ENCODE measurements at places on chromosomes 12 and 14. TPM values are rescaled to one million over a fixed set of nuclear protein-coding genes. Genes with fewer than 3 reads are reported as not detected.

The TMPRSS12 gene
- total RNA-seq = not detected

The APOLD1 gene
- 76.2 TPM for total RNA-seq

The VWF gene
- 76.6 TPM for total RNA-seq

The PRB2 gene
- not detected for total RNA-seq

- H3K4me3 ChIP-seq = no peak overlapping the region
- no peaks in the 10 kb centered on the region for H3K4me1 ChIP-seq
- H3K36me3 ChIP-seq = no peaks in the 10 kb centered on the region
- no peaks in the 10 kb centered on the region for H3K27me3 ChIP-seq
Observed at GRCh38 chr14:60212503-60213371, 36.3 kb upstream of the PPM1A start.

- no peaks in the 10 kb centered on the region for H3K27me3 ChIP-seq
- H3K4me1 ChIP-seq = no peaks in the 10 kb centered on the region
- H3K4me3 ChIP-seq = no peak overlapping the region
- no peak overlapping the region for H3K27ac ChIP-seq
- DNase-seq = no peak
- H3K36me3 ChIP-seq = no peaks in the 10 kb centered on the region
Observed at GRCh38 chr14:36944307-36945010, 227.9 kb downstream of the SLC25A21 start.

DNA sequence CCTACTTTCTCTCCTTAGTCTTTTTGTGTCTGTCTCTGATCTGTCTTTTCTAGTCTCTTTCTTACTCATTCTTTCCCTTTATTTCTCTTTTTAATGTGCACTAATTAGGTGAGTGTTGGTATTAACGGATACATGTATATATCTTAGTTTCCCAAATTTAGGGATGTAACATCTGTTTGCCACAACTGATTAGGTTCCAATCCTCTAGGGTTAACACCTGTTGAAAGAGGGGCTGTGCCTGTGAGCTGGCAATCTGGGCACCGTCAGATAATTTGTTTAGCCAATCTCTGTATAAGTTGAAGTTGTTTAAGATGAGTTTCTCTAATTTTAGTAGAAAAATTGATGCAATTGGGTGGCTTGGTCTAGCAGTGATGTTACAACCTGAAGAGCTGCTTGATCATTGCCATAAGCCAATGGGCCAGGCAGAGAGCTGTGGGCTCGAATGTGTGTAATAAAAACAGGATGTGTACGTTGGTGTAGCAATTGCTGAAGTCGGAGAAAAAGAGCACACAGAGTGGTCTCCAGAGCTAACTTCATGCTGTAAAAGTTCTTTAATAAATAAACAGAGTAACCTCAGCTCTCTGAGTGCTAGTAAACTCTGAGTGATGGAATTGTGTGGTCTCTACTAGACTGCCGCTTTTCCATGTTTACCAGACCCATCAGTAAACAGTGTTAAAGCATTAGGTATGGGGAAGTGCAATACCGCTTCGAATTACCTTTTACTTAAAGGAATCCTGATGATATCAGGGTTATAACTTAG is 18.3 kb upstream of the LYZ start:
- H3K4me3 ChIP-seq = no peak overlapping the region
- no peaks in the 10 kb centered on the region for H3K4me1 ChIP-seq
- H3K27me3 ChIP-seq = peaks cover 8% of the 10 kb centered on the region
- no peak for DNase-seq

DNA sequence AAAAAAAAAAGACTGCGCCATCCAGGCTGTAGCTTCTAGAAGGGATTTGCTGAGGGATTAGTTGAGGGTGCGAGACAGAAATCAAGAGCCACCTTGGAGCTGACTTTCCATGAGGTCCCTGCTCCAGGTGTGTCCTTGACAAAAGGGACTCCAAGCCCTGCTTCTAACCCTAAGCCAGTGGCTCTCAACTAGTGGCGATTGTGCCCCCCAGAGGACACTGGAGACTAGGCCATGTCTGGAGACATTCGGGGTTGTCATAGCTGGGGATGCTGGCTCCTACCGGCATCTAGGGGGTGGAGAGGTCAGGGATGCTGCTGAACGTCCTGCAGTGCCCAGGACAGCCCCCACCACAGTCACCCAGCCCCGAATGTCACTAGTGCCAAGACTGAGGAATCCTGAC is 40.6 kb downstream of the SPRING1 start:
- H3K27me3 ChIP-seq = peaks cover 9% of the 10 kb centered on the region
- H3K36me3 ChIP-seq = no peaks in the 10 kb centered on the region
- DNase-seq = no peak
- no peak overlapping the region for H3K4me3 ChIP-seq
- peaks cover 24% of the 10 kb centered on the region for H3K4me1 ChIP-seq

DNA sequence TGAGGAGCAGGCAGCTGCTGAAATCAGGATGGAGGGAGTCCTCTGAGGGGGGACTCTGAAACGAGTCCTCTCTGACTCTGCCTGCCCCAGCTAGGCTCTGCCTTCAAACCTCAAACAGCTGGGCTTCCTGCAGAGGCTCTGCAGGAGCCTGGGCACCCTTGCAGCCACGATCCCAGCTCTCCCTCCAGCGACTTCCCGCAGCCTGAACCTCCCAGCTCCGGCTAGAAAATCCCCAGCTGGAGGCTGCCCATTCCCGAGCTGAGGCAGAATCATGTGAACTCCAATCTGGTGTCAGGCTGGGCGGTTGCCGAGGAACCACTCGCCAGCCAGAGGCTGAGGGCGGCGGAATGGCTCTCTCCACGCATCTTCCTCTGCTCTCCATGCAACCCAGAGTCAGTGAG is at the start of gene GPR68:
Gene GPR68, minus strand, starts transcription at position 204 of the 401 bp plus-strand sequence. CDS start 9,654 bp downstream, outside the sequence.
- H3K36me3 ChIP-seq = no peaks in the 10 kb centered on the region
- no peaks in the 10 kb centered on the region for H3K27me3 ChIP-seq
- peaks cover 20% of the 10 kb centered on the region for H3K4me1 ChIP-seq
- no peak within 1 kb of the TSS for H3K4me3 ChIP-seq
- H3K27ac ChIP-seq = no peak within 1 kb of the TSS

GRCh38 chr12:48750215-48750614 is 33.7 kb upstream of the CCNT1 start:
- H3K27me3 ChIP-seq = peaks cover 2% of the 10 kb centered on the region
- no peak for DNase-seq
- H3K4me3 ChIP-seq = no peak overlapping the region

- no peak overlapping the region for H3K4me3 ChIP-seq
- H3K4me1 ChIP-seq = no peaks in the 10 kb centered on the region
- DNase-seq = no peak
- H3K27me3 ChIP-seq = no peaks in the 10 kb centered on the region
Observed at GRCh38 chr12:88448337-88448915, 131.8 kb downstream of the KITLG start.

- H3K36me3 ChIP-seq = no peaks in the 10 kb centered on the region
- no peak overlapping the region for H3K4me3 ChIP-seq
- H3K27me3 ChIP-seq = no peaks in the 10 kb centered on the region
- no peaks in the 10 kb centered on the region for H3K4me1 ChIP-seq
Observed at GRCh38 chr14:65623759-65624158, 211.2 kb downstream of the FUT8 start.

DNA sequence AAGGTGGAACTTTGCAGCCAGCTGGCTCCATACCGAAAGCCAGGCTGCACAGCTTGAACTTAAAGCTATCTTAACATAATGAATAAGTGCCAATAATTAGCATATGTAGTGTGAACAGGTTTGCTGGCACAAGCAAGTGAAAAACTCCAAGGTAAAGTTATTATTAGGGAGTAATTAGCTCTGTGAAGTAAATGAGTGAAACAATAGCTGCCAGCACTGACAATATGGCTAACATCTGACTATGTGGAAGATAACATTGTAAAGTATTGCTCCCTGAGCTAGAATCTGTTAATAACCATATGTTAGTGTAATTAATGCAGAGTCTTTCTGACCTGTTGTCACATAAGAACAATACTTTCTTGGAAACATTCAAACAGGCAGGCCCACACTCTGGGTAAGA is 246.4 kb downstream of the SOX5 start:
- no peaks in the 10 kb centered on the region for H3K27me3 ChIP-seq
- H3K4me1 ChIP-seq = no peaks in the 10 kb centered on the region
- H3K4me3 ChIP-seq = no peak overlapping the region
- H3K27ac ChIP-seq = no peak overlapping the region

GRCh38 chr12:97650242-97650641 is 187.6 kb downstream of the RMST start:
- no peaks in the 10 kb centered on the region for H3K4me1 ChIP-seq
- no peak for DNase-seq
- no peak overlapping the region for H3K4me3 ChIP-seq

DNA sequence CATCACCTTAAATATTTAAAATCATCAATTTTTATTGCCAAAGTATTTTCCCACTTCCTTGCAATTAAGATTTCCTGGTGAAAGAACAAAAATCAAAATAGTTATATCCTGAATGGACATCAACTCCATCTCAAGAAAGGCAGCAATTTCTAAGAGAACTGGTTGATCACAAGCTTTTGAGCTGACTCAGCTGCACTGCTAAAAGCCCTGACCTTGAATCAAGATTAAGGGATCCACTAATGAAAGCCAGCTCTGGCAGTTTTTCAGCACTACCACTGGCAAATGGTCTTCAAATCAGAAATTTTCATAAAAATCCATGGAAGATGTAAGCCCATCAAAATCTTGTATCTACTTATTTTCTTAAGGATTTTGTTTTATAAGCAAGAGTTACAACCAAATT is 123.4 kb downstream of the SLC6A15 start:
- H3K4me1 ChIP-seq = no peaks in the 10 kb centered on the region
- no peak overlapping the region for H3K27ac ChIP-seq
- no peaks in the 10 kb centered on the region for H3K36me3 ChIP-seq
- no peak overlapping the region for H3K4me3 ChIP-seq
- H3K27me3 ChIP-seq = no peaks in the 10 kb centered on the region
- DNase-seq = no peak

DNA sequence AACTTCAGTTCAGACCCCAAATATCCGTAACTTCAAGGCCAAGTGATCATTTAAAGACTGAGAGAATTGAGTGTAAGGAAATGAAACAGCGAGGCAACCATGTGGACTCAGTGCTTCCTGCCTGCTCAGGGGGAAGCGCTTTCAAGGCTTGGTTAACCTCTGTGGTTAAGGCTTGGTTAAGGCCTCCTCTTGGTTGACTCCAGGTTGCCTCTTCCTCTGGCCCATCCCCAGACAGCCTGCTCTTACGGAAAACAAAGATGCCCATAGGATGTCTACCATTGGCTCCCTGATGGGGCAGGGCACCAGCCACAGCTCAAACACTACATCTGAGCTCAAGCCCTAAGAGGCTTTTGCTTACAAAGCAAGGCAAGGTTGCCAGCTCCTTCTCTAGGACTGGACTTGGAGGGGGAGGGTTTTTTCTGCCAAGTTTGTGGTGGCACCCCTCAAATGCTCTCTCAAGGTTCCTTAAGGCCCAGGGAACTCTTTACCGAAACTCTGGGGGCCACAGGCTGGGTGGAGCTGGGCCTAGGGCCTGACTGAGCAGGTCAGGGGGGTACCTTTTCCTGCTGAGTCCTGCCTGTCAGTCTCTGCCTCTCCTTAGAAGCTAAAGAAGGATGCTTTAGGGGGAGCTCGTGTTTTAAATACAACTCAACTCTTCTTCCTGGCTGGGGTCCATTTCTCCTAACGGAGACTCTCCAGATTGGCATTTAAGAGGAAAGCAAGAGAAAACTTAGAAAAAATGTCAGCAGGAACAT is 13.7 kb downstream of the COL2A1 start:
- no peak overlapping the region for H3K4me3 ChIP-seq
- DNase-seq = no peak
- peaks cover 49% of the 10 kb centered on the region for H3K4me1 ChIP-seq
- no peak overlapping the region for H3K27ac ChIP-seq

DNA sequence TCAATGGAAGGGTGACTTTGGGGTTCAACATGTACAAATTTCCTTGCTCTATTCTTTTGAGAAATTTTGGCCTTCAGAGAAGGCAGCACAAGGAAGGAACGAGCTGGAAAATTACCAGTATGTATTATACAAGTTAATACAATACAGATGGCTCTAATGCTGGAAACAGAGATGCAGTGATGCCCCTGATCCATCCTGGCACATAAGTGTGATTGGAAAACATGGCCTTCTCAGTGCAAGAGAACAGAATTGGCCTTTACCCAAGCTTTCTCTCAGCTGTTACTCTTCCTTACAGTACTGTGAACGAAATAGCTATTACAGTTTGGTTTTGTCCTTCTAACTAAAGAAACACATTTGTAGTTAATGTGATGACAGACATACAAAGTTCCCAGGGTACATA is 102.5 kb upstream of the GPHB5 start:
- H3K27ac ChIP-seq = no peak overlapping the region
- no peaks in the 10 kb centered on the region for H3K27me3 ChIP-seq
- H3K4me1 ChIP-seq = no peaks in the 10 kb centered on the region

DNA sequence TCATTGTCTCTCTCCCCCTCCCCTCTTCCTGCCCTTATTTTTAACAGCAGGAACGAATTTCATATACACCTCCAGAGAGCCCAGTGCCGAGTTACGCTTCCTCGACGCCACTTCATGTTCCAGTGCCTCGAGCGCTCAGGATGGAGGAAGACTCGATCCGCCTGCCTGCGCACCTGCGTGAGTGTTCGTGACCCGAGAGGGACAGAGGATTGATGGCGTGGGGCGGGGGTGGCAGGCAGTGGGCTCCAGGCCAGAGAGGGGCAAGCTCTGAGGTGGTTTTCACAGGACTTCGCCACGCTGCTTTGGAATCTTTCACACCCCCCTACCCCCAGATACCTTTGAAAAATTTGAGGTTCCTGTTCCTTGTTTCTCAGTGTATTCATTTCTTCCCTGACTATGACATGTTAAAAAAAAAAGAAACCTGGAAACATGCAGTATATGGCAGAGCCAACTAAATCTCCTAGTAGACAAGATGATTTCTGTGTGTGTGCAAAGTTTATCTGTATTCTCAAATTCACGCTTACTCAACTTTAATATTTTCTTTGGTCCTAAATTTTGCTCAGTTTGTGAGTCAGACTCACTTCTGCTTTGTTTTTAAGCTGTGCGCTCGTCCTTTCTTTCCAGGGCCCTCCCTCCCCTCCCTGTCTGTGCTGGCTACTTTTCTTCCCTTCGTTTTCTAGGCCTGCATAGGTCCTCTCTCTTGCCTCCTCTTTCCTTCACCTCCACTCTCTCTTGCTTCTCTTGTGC is 103.1 kb downstream of the ETV6 start:
- H3K27me3 ChIP-seq = no peaks in the 10 kb centered on the region
- no peak overlapping the region for H3K27ac ChIP-seq
- H3K4me3 ChIP-seq = no peak overlapping the region
- H3K36me3 ChIP-seq = no peaks in the 10 kb centered on the region
- peaks cover 11% of the 10 kb centered on the region for H3K4me1 ChIP-seq

DNA sequence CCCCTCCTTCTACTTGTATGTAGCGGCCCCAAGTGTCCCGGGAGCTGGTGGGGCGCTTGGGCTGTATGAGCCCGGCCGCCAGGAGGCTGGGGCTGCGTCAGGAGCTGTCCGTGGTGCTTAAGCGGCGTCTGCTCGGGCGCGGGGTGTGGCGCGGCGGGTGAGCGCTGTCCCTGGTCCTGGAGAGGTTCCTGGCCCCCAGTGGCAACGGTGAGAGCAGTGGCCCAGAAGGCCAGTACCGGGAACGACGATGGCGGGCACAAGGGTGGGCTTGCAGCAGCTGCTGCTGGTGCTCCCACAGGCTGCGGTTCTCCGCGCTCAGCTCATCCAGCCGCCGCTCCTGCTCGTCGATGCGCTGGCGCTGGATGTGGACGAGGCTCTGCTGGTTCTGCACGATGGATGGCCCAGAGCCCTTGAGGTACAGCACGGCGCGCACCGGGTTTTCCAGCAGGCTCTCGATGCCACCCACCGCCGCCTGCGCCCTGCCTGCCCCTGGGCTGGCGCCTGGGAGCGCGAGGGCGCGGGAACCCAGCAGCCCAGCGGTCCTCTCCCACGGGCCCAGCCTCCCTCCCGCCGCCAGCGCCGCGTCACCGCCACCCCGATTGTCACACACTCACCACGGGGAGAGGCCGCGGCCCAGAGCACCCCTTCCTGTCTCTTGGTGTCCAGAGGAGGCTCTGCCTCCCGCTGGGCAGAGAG is 41.9 kb upstream of the FKBP4 start:
- H3K36me3 ChIP-seq = no peaks in the 10 kb centered on the region
- no peak overlapping the region for H3K4me3 ChIP-seq
- H3K4me1 ChIP-seq = peaks cover 10% of the 10 kb centered on the region
- peaks cover 26% of the 10 kb centered on the region for H3K27me3 ChIP-seq
- no peak overlapping the region for H3K27ac ChIP-seq

Data from spinal cord (tissue), 10 donors.